ENCODE measurements at places on chromosomes 16 and 17. TPM values are rescaled to one million over a fixed set of nuclear protein-coding genes. Genes with fewer than 3 reads are reported as not detected.
A peak's percentile ranks its signal among the peaks of the same experiment; 100 is the strongest.

DNA sequence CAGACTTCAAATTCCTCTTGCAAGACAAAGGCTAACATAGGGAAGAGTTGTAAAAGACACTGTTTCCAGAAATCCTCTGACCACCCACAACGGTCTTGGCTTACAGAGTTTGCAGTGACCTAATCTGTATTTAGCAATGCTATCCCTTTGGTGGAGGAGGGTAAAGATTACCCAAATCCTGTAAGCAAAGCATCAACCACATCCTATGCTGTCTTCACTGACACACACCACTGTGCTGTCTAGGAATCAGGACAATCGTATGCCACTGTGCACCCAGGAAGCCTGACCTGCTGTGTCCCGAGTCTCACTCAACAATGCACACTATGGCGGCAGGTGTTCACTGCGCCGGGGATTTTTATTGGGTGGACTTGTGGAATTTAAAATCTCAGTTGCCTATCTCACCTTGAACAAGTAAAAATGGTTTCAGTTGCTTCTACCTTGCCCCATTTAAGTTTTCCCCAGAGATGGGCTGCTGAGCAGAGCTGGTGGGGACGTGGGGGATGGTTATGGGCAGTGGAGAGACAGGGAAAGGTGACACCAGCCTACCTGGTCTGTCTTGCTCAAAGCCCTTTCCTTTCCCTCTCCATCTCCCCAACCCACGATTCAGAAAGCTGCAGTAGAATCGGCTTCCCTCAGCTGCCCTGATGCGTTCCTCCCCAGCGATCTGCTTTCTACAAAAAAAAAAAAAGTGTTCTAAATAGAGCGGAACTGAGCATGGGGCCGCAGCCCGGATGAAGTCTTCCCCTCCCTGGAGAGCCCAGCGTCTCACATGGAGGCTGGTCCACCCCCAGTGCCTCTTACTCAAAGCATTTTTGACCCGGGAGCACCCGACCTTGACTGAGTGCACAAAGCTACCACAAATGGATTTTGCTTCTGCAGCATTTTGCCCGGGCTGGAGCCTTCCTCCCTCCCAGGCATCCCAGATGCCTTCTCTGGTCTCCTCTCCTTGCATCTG, 271.5 kb downstream of the SOX9 start:
- peak; percentile 22 for DNase-seq

DNA sequence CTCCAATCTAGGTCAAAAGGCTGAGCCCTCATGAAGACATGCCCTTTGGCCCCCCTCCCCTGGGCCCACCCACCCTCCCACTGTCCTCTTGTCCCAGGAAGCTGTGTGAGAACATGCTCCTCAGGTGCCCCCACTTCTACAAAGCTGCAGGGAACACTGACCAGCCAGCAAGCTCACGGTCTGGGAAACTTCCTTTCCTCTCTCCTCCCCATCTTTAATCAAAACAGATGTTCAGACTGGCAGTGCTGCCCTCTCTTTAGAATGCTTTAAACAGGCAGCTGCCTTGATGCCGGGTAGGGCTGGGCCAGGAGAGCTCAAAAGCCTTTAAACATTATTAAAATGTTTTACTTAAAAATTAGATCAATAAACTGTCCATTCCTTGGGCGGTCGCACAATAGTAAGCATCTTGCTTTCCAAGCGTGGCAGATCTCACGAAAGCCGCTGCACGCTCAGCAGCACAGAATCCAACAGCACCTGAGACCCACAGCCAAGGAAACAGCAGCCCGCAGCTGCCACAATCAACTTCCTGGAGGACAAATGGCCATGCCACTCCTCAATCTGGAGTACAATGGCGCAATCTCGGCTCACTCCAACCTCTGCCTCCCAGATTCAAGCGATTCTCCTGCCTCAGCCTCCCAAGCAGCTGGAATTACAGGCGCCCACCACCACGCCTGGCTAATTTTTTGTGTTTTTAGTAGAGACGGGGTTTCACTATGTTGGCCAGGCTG, 399.2 kb downstream of the SLC39A11 start:
- DNase-seq, result no peak

DNA sequence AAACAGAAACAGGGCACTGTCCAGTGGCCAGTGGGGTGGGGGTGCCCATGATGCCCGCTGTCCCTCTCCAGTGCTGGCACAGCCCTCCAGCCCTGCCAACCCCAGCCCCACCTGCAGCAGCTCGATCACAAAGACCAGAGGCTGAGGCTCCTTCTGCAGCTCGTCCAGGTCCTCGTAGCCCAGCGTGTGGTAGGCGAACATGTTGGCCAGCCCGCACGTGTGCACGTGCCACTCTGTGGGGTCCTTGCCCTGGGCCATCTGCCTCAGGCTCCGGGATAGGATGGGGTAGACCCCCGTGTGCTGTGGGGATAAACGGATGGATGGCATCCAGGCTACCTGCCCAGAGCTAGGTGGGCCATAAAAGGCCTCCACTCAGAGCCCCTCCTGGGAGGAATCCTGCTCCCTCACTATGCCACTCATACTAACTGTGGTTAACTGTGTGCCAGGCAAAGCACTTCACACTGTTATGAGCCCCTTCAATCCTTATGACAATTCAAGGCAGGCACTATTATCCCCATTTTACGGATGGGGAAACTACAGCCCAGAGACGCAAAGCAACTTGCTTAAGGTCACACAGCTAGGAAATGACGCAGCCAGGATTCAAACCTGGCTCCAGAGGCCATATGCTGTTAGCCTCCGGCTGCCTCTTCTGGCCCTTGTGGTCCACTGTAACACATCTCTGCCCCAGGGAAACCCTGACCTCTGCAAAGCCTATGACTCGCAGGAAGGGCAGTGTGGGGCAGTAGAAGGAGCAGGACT, 6.5 kb downstream of the AIPL1 start:
- no peak for DNase-seq

DNA sequence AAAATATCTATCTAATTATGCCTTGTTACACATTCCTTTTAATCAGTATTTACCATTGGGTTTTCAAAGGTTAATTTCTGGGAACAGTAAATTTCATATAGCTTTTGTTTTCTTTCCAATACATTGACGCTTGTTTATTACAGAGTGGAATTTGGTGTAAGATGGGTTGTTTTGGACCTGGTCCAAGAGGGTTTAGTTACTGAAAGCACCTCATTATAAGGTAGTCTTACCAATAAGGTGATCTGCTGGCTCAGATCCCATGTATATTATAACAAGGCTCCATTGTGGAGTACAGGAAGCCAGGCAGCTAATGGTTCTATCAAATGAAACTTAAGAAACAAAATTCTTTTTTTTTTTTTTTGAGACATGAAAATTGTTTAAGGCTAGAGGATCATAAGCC, 87.3 kb upstream of the NACA2 start:
- DNase-seq, result no peak

DNA sequence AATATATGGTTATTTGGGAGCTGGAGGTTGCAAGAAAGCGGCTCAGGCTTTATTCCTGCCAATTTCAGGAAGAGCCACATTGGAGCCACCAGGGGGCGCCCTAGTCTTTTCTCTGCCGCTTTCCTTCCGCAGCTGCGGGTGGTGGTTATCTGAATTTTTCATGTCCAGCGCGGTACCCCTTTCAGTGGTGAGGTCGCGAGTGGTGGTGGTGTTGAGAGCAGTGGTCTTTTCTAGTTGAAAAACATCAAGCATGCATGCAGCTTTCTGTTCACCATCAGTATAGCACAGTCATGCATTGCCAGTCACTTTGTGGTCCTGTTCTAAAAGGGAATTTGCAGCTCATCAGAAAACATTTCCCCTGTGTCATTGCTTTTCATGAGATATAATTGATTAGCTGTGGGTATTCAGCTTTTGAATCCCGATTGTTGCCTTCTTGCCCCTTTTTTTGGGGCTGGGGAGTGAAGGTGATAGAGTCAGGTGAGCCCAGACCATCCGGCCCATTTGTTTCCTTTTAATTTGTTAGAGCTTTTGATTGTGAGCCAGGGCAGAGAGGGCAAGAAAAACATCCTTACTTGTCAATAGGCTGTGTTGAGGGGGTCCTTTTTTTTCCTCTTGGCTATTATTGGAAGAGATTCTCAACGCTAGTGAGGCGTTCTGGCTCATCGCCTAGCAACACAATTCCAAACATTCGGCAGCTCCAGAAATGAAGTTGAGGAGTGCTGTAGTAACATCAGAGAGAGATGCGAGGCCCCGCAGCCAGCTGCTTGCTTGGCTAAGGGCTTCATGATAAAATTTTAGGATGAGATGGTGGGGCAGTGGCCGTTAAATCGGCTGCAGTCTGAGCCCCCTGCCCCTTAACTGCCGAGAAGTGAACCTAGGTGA, 119.0 kb downstream of the SNX29 start:
- peak; percentile 79 for DNase-seq

- DNase-seq, result no peak
Measured at GRCh38 chr16:12482455-12483220, 321.0 kb downstream of the CPPED1 start.

DNA sequence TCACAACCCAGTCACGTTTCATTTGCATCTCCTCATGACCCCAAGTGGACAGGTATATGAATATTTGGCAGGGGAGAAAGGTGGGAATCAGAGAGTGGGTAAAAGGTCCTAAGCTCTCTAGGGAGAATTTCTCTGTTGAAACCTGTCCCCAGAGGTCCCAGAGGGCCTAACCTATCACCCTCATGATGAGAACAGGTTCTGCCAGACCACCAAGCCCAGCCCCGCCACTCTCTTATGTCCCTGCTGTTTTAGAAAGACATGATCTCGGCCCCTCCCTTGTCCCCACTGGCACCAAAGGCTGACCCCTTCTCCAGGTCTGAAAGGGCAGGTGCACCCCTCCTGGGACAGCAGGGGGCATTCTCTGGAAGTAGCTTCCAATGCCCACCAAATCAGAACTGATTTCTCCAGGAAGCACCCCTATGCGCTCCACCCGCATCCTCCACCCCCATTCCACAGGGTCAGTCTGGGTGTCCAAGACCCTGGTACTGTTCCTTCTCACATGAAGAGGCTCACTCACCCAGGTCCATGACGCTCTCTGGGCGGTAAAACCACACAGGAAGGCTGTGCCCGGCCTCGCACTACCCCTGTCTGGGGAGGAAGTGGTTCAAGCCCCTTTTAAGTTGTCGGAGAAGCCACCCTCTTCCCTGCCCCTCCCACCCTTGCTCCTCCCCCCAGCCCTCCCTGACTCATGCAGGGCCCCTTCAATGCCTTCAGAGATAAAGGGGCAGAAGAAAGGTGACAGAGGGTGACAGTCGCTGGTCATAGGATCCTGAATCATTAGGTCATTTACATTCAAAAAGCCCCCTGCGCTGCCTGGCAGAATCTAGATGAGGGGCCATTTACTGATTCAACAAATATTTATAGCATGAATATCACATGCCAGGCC, at the start of gene CCR7:
TSS of gene CCR7 (minus strand) at position 590 of the 886 bp plus-strand sequence. CDS start at position 527, 63 bp downstream.
- DNase-seq, result peak; percentile 75

GRCh38 chr17:75480281-75480680, 23.8 kb downstream of the TMEM94 start:
- DNase-seq, result no peak

DNA sequence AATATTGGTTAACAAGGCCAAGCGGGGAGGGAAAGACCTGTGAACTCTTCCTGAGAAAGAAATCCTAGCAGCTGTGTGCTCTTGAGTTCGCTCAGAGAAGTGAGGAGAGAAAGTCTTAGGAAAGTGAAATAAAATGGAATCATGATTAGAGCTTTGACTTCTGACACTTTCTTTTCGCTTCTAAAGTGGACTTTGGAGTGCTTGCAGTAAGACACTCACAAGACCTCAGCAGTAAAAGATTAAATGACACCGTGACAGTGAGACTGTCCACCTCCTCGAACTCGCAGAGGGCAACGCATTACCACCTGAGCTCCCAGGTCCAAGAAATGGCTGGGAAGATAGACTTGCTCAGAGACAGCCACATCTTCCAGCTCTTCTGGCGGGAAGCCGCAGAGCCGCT, 71.2 kb downstream of the RNF213 start:
- no peak for DNase-seq

- no peak for DNase-seq
Measured at GRCh38 chr16:23944381-23944780, 108.6 kb downstream of the PRKCB start.

DNA sequence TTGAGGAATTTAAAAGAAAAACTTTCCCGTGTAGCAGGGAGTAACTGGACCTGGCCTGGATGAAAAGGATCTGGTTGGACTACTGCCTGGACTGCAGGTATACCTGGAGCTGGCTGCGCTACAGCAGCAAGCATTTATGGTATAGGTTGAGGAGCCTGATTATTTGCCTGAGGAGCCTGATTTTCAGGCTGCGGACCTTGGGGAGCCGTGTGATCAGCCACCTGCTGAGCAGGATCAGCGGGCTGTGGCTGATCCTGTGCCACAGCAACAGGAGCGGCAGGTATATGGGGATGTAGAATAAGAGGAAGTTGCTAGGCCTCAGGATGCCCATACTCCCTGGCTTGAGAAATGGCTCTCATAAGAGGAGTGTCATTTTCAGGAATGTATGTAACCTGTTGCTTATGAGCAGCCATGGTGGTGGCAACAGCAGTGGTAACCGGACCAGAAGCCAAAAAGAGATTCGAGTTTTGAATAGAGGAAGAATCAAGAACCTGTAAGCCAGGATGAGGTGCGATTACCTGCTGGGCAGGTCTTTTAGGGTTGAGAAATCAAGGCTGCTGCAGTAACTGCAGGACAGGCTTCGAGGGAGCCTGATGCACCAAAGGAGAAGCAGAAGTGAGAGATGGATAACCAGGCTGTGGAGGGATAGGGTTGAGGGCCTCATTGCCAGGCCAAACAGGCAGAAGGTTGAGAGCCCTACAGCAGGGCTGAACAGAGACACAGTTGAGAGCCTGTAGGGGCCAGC, 60.9 kb upstream of the ARL4D start:
- DNase-seq, result no peak

GRCh38 chr17:2853283-2854142, 57.3 kb downstream of the RAP1GAP2 start:
- DNase-seq, result peak; percentile 52

The HOXB4 gene
- 8.9 TPM for total RNA-seq

The CTF1 gene
- 0.68 TPM for total RNA-seq

The C1QTNF1 gene
- total RNA-seq, result not detected

The ZSCAN10 gene
- total RNA-seq, result 0.49 TPM

The OR1A1 gene
- not detected for total RNA-seq

The NOXO1 gene
- 0.30 TPM for total RNA-seq

The UBN1 gene
- total RNA-seq, result 53.0 TPM

The CES1 gene
- total RNA-seq, result not detected

The SGCA gene
- total RNA-seq, result 1.1 TPM

The SDK2 gene
- 0.32 TPM for total RNA-seq

The EFCAB5 gene
- 1.5 TPM for total RNA-seq

All from OCI-LY7 (cell line).